Osteocyte (in vitro differentiated cells): ENCODE measurements at places on chromosomes 6 and 20. TPM values are rescaled to one million over a fixed set of nuclear protein-coding genes. Genes with fewer than 3 reads are reported as not detected.

The PRPH2 gene
- total RNA-seq: not detected in 2 replicates

The DUSP15 gene
- 2.1 and 3.2 TPM in 2 replicates for total RNA-seq

GRCh38 chr6:143110572-143110971 lies 49.9 kb downstream of the AIG1 start:
- no peak for DNase-seq

The SIRPA gene
- total RNA-seq: 12.4 and 13.0 TPM in 2 replicates

The CSNK2A1 gene
- total RNA-seq: 129 TPM in 2 replicates

- DNase-seq: no peak
These were observed 78.9 kb downstream of the TOX2 start for GRCh38 chr20:43993560-43993959.

The OTOR gene
- total RNA-seq: not detected in 2 replicates

The ADGRB3 gene
- 8.8 and 8.9 TPM in 2 replicates for total RNA-seq

The TRIM40 gene
- not detected in 2 replicates for total RNA-seq

DNA sequence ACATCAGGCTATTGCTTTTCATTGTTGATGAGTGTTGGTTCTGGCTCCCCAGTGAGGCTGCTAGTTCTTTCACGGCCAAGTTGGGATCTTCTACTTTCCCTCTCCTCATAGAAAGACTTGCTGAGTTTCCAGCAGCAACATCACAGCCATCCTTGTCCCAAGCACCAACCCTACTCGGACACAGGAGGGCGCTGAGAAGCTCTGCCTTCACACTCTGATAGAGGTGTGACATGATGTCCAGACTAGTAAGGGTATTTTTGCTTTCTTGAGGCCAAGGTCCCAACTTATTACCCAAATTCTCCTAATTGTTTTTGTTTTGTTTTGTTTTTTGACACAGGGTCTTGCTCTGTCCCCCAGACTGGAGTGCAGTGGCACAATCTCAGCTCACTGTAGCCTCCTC lies 3.0 kb upstream of the GCM1 start:
- no peak for DNase-seq

DNA sequence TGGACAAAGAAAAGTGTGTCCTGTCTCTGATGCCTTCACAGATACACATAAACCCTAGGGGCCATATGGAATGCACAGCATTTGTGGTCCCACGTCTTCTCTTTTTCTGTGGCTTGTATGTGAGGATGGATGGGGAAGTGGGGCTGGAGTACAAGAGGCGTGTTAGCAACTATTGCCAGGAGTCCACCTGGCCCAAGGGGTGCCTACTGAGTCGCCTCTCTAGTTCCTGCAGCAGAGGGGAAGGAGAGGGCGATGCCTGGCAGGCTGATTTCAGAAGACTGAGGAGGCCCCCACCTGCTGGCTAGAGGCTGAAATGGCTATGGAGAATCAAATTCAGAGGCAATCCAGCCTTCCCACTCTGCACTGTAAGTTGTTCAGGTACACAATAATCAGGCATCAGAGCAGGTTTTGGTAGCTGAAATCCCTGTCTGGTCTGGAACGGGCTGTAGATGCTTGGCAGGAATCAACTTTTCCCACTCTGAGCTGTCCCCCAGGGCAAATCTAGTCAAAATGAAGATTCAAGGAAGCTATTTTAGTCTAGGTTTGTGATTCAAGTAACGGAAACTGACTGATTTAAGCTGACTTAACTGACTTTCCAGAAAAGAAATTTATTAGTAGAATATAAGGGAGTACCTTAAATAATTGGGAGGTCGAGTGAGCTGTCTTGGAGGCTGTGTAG lies 14.9 kb upstream of the PPARD start:
- DNase-seq: no peak

The BCAS4 gene
- total RNA-seq: 3.5 and 4.2 TPM in 2 replicates

The CLIC5 gene
- not detected in 2 replicates for total RNA-seq

The FOXQ1 gene
- not detected in 2 replicates for total RNA-seq

GRCh38 chr6:82419132-82419581 lies 55.5 kb downstream of the TPBG start:
- no peak for DNase-seq

- DNase-seq: no peak
These were observed 140.7 kb downstream of the MAP3K7 start for GRCh38 chr6:90446164-90446563.
